Ascending aorta (tissue), 2 donors: ENCODE measurements at places on chromosomes 1 and 21.
A peak's percentile ranks its signal among the peaks of the same experiment; 100 is the strongest.

GRCh38 chr1:156809711-156810366 is 6.8 kb downstream of the SH2D2A start:
- no peak overlapping the region for H3K4me3 ChIP-seq
- peaks cover 11% of the 10 kb centered on the region for H3K4me1 ChIP-seq
- DNase-seq: no peak

GRCh38 chr1:57084701-57085100 is 118.9 kb upstream of the C8B start:
- no peak overlapping the region for H3K27ac ChIP-seq
- no peaks in the 10 kb centered on the region for H3K27me3 ChIP-seq
- no peaks in the 10 kb centered on the region for H3K36me3 ChIP-seq
- no peak for DNase-seq
- H3K4me3 ChIP-seq: no peak overlapping the region

DNA sequence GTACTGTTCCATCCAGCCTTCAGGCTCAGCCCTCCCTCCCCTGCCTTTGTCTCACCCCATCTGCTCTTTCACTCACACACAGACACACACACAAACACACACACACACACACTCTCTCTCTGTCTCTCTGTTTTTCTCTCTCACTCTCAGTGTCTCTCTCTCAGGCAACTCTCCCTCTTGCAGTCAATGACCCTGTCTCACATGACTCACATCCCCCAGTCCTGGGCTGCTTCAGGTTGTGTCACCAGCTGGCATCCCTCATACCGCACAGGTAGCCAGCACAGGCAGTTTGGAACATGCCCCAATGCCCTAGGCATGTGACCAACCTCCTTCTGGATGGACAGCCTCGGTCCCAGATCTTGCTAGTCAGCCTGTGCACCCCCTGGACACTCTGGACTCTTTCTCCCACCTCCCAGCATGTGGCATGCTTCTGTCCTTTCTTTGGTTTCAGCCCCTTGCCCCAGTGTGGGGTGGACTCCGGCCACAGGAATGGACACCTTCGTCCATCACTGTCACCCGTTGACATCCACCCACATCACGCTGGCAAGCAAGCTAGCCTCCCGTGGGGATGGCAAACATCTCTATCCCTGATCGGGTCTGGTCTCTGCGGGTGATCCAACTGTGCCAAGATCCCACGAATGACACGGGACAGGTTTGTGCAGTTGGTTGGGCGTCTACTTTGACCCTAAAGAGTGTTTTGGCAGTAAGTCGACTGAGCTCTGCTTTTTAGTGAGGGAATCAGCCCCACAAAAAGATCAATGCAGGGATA is 23.4 kb upstream of the FCGR2A start:
- DNase-seq: no peak
- no peaks in the 10 kb centered on the region for H3K4me1 ChIP-seq
- no peak overlapping the region for H3K27ac ChIP-seq
- H3K27me3 ChIP-seq: no peaks in the 10 kb centered on the region

- no peak overlapping the region for H3K4me3 ChIP-seq
- no peaks in the 10 kb centered on the region for H3K36me3 ChIP-seq
- no peaks in the 10 kb centered on the region for H3K27me3 ChIP-seq
These were observed 216.3 kb downstream of the PTPRU start for GRCh38 chr1:29452463-29453230.

DNA sequence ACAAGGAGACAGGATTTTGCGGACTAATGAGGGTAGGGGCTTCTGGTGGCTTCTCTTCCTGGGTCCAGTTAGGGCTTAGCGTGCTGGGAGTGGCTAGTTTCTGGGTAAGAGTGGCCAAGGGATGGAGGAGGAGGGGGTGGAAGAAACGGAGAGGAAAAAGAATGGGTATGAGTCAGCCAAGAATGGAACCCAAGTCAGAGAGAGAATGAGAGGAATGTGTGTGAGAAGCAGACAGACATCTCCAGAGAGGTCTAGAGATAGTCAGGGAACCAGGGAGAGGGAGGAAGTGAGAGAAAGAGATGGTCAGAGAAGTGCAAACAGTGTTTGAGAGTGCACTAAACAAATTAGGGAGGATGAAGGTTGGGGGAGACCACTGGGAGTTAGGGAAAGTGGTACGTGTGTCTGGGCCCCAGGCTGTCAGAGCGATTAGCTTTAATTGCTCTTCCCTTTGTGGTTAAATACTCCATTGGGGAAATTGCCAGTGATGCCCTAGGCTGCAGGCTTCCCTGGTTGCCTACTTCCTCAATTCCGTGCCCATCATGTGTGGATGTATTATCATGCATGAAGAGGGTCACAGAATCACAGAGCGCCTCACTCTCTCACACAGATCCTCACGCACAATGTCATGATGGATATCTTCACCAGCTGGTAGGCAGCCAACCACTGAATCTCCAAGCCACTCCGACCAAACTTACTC is 1.4 kb downstream of the PEA15 start:
- H3K27me3 ChIP-seq: no peaks in the 10 kb centered on the region
- DNase-seq: no peak
- peak overlapping the region; percentile 94 for H3K27ac ChIP-seq

DNA sequence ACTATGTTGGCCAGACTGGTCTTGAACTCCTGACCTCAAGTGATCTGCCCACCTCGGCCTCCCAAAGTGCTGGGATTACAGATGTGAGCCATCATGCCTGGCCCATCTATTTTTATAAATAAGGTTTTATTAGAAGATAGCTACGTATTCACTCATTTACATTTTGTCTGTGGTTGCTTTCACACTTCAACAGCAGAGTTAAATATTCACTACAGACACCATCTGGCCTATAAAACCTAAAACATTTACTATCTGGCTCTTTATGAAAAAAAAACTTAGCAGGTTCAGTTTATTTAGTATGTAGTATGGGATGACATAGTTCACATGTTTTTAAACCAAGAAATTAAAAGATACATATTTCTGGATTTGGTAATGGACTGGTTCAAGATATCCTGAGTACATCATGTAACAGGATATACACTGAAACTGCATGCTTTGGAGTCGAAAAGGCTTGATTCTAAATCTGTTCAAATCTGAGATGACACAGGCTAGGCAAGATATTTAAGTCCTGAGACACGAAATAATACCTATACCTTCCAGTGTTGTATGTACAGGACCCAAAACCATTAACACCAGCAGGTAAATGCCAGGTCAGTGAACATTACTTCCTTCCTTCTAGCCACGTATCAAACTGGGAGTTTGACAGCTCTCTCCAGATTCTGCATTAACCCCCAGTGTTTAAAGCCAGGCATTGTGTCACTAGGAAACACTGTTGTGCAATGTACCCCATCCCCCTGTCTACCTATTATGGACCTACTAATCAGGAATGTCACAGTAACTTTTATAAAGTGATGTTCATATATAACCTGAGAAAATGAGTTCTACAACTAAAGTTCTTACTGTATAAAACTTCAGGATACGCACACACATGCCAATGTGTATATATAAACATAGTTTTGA is 54.3 kb upstream of the SDC3 start:
- H3K4me3 ChIP-seq: no peak overlapping the region
- H3K27ac ChIP-seq: no peak overlapping the region
- no peaks in the 10 kb centered on the region for H3K27me3 ChIP-seq
- H3K4me1 ChIP-seq: peaks cover 12% of the 10 kb centered on the region
- DNase-seq: no peak
- peaks cover 27% of the 10 kb centered on the region for H3K36me3 ChIP-seq

DNA sequence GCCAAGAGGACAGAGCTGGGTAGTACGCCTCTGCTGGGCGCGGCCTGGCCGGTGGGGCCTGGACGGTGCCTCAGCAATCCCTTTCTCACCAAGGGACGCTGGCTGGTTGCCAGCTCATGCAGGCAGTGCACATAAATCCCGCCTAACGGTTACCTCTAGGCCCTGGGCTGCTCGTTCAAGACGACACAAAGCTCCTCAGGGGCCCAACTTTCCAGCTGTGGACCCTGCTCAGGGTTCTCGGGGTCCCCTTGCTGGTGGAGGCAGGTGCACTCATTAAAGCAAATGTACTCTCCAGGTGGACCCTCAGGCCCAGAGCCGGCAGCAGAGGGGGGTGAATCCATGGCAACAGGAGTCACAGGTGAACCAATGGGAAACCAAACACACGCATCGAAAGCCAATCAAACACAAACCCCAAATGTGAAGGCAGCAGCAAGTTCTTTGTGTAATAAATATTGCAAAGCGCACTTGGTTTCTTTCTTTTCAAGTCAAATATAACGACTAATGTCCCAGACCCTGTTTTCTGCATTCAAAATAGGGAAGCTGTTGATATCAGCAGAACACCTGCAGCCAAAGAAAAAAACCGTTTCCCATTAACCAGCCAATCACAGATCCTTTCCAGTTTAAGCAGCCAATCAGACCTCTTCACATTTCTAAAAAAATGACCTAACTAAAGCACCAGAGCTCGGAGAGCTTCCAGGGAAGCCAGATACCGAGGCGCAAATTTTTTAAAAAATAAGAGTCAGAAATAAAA is 26.1 kb upstream of the CLSTN1 start:
- H3K27me3 ChIP-seq: no peaks in the 10 kb centered on the region
- DNase-seq: no peak
- no peak overlapping the region for H3K4me3 ChIP-seq
- H3K36me3 ChIP-seq: no peaks in the 10 kb centered on the region
- no peaks in the 10 kb centered on the region for H3K4me1 ChIP-seq

DNA sequence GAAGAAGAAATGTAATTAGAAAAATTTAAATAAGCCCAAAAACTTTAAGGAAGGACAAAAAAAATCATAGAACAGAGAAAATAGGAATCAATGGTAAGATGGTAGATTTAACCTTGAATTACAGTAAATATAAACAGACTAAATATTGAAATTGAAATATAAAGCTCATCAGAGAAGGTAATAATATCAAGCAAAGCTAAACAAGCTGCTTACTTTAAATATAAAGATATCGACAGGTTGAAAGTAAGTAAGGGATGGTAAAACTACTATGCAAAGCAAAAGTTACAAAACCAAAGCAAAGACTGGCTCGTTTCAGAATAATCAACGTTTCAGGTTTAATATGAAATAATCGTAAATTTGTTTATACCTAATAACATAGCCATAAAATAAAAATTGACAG is 137.0 kb upstream of the KCNJ15 start:
- no peaks in the 10 kb centered on the region for H3K36me3 ChIP-seq
- no peaks in the 10 kb centered on the region for H3K27me3 ChIP-seq
- H3K4me3 ChIP-seq: no peak overlapping the region
- no peaks in the 10 kb centered on the region for H3K4me1 ChIP-seq
- no peak overlapping the region for H3K27ac ChIP-seq

DNA sequence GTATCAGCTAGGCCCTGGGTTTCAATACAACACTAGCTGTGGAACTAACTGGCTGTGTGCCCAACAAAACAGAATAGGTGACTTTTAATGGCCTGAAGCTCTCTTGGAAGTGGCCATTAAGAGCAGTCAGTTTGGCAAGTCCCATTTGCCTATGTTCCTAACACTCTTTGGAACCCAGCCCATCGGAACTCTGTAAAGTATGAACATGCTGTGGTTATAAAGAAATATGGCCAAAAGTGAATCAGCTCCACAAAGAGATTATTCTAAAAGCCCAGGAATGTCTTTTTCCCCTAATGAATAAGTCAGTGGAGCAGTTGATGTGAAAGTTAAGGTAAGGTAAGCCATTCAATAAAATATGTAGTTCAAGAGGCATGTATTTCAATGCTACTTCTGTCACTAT is 223.7 kb upstream of the ADAMTS5 start:
- H3K36me3 ChIP-seq: no peaks in the 10 kb centered on the region
- H3K4me1 ChIP-seq: no peaks in the 10 kb centered on the region
- no peak for DNase-seq
- no peak overlapping the region for H3K27ac ChIP-seq
- no peaks in the 10 kb centered on the region for H3K27me3 ChIP-seq

DNA sequence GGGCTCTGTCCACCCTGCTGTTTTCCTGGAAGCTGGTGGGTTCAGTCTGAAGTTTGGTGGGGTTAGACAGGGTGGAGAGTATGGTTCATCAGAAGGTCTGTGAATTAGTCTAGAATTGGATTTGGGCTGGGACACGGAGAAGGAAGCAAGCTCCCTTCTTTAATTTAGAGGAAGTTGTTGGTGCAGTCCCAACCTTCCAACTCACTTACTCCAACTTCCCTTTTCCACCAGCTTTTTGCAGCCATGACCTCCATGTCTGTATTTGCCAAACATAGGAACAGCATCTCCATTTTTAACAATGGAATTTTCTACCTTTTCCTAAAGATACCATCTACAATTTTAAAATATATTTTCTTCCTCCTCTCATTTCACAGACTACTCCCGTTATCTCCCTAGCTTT is 28.5 kb upstream of the PRELP start:
- H3K4me3 ChIP-seq: no peak overlapping the region
- no peaks in the 10 kb centered on the region for H3K27me3 ChIP-seq
- H3K4me1 ChIP-seq: no peaks in the 10 kb centered on the region
- H3K36me3 ChIP-seq: no peaks in the 10 kb centered on the region

DNA sequence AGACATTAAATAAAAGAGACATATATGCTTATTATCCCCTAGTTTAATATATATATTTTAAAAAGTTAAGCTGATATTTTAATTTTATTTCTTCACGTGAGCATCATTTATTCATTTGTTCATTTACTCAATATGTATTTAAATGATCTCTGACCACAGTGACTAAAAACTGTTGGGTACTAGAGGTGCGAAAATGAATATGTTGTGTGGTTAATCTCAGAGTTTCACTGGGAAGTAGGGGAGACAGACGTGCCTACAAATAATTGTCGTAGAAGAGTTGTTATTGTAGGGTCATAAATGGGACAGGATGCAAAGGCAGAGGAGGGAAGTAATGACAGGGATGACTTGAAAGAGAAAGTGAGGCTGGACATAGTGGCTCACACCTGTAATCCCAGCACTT is 213.0 kb upstream of the CACYBP start:
- no peaks in the 10 kb centered on the region for H3K27me3 ChIP-seq
- no peak overlapping the region for H3K27ac ChIP-seq
- H3K36me3 ChIP-seq: no peaks in the 10 kb centered on the region
- DNase-seq: no peak

- no peaks in the 10 kb centered on the region for H3K4me1 ChIP-seq
- no peak overlapping the region for H3K27ac ChIP-seq
- no peaks in the 10 kb centered on the region for H3K36me3 ChIP-seq
- no peak overlapping the region for H3K4me3 ChIP-seq
These were observed 40.0 kb upstream of the FAM163A start for GRCh38 chr1:179702946-179703539.
